Inflammatory macrophage (primary cell): ENCODE measurements at places on chromosomes 3 and 15.

DNA sequence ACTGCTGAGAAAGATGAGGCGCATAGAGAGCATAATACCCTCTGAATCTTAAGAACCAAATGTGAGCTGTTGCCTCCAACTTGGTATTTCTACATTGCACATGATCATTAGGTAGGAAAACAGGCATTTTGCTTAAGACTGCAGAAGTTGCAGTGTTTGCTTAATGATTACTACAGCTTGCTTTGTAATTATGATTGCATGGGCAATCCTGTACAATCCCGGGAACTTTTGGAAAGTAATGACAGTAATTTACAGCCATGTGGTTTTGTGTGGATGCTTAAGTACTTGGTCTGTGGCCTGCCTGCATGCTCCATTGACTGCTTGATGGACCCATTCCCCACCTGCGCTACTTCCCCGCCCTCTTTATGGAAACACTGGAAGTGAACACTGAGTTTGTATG, 301.1 kb downstream of the DIPK2A start:
- no peak for DNase-seq

DNA sequence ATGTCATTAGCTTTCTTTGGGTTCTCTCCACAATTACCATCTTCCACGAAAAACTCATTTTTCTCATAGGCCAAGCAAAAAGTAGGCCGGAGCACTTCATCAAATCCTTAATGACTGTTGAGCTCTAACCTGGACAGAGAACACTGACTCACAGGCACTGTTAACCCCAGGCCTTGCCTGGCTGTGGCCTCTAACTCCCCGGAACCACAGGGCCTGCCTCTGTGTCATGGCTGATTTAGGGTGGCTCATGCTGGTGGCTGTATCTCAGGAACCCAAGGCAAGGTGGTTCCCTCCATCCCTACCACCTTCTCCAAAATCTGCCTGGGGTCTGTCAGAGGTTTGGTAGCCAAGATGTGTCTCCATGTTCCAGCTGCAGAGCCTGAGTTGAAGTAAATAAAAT, 3.6 kb downstream of the CRTAP start:
- DNase-seq: no peak

DNA sequence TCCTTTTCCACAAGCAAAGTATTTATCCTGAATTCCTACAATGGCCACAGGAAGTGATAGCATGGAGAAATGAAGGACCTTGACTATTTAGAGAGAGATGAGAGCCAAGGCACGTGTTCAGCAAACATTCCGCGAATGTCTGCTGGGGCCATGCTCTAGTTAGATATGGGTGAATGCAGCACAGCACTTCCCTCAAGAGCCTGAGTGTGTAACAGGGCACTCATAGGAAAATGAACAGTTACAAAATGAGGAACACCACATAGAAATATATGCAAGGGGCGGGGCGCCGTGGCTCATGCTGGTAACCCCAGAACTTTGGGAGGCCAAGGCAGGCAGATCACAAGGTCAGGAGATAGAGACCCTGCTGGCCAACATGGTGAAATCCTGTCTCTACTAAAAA, 406.9 kb downstream of the NR2F2 start:
- peak; percentile 50 for DNase-seq

GRCh38 chr15:57310876-57311275, 65.4 kb upstream of the CGNL1 start:
- no peak for DNase-seq

- DNase-seq: no peak
Measured at GRCh38 chr3:141102372-141102771, 51.2 kb downstream of the SPSB4 start.

- DNase-seq: peak; percentile 46
Measured at GRCh38 chr3:129836381-129837064, 57.0 kb downstream of the TMCC1 start.

DNA sequence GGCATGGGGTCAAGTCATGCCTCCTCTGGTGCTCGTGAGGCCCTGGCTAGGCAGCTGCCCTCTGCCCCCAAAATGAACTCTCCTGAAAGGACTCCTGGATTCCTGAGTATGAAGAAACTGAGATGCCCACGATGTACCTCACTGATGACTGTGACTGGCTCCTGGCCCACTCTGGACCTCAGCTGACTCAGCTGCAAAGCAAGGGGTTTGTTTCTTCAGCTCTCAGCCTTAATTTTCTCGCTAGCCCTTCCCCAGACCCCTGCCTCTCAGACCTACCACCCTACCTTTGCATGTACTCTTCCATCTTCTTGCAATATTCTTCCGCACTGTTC, 5.2 kb upstream of the GNAI2 start:
- no peak for DNase-seq

- no peak for DNase-seq
Measured at GRCh38 chr3:355622-356021, 159.1 kb downstream of the CHL1 start.

GRCh38 chr3:19165654-19166053, 17.3 kb downstream of the KCNH8 start:
- DNase-seq: no peak

- no peak for DNase-seq
Measured at GRCh38 chr3:32551496-32551895, 19.2 kb downstream of the DYNC1LI1 start.

GRCh38 chr3:123642182-123642956, 57.5 kb upstream of the HACD2 start:
- DNase-seq: peak; percentile 79

GRCh38 chr3:13504161-13504831, 24.2 kb downstream of the HDAC11 start:
- DNase-seq: no peak

DNA sequence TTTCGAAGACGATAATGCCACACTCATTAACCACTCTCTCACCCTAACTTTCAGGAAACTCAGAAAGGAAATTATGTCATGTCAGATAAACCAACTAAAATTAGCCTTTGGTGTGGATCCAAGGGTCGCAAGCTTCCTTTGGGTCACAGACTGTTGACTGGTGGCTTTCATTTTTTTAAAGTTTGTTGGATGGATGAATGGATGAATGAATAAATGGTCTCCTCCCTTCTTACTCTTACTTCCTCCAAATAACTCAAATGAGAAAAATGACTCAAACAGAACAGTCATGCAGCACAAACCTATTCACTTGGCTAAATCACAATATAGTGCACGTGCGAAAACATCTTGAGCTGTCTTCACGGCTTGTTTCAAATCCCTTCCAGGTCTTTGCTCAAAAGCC, 82.9 kb upstream of the HACD2 start:
- no peak for DNase-seq

- DNase-seq: no peak
Measured at GRCh38 chr3:2485027-2485375, 386.3 kb downstream of the CNTN4 start.

DNA sequence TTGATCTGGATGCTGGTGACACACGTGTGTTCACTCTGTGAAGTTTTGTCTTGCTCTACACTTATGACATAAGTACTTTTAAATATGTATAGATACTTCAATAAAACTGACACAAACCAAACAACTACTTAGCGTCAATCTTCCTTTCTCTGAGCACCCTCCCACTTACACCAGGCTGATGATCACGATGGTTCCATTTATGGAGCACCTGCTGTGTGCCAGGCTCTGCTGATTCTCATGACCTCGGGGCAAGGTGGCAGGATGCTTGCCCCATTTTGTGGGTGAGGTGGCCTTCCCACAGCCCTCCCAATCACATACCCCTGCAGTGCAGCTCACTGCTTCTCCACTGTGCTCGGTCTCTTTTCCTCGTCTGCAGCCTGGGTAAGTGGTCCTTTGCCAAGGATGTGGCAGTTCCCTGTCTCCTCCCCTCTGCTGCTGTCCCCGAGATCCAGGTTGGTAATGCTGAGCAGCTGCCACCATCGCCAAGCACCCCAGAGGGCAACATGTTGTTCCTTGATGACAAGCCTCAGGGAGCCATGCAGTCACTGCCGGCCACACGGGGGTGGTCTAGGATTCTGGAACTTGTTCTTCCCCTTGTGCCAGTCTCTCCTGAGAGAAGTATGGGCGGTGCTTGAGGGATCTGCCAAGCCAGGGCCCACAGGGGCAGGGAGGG, 20.6 kb upstream of the ADCY5 start:
- no peak for DNase-seq

DNA sequence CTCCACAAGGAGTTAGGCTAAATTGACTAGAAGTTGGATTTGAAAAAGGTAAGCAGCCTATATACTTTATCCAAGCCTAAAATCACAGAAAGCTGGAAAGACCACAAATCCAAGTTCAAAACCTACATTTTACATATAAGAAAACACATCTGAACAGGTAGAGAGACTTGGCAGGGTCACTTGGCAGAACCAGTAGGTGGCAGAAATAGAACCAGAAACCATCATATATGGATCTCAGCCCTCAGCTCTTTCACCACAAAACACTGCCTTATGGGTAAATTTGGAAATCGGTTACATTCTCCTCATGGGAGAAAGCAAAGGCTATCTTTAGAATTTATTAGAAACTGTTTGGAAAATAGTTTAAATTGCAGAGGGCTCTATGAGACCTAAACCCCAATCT, 44.2 kb downstream of the MKRN2 start:
- no peak for DNase-seq

- no peak for DNase-seq
Measured at GRCh38 chr3:161316006-161316689, 55.2 kb downstream of the SPTSSB start.

GRCh38 chr3:65078748-65079147, 390.9 kb upstream of the ADAMTS9 start:
- no peak for DNase-seq

DNA sequence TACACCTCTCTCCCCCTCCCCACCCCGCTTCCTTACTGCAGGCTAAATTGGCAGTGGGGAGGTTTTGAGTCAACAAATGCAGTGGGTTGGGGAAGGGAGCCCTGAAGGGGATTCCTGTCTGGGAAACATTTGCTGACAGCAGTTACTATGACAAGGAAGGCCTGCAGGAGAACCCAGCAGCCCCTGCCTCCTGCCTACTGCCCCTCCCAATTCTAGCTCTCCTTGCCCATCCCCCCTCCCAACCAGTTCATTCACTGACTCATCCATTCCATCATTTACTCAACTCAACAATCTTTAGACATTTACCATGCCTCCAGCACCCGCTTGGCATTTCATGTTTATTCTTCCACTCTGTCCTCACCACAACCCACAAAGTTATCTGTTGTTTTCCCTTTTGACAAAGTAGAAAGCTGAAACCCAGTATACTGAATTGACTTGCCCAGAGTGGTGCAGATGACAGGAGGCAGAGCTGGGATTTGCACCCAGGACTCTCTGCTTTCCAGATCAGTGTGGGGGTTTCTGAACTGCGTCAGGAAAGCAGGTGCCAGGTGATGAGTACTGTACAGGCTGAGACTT, 75.0 kb downstream of the MAGEF1 start:
- DNase-seq: peak; percentile 13

- DNase-seq: peak; percentile 61
Measured at GRCh38 chr3:23202921-23203707, at the start of gene UBE2E2. Gene UBE2E2 (plus strand): TSS chr3:23203327.

DNA sequence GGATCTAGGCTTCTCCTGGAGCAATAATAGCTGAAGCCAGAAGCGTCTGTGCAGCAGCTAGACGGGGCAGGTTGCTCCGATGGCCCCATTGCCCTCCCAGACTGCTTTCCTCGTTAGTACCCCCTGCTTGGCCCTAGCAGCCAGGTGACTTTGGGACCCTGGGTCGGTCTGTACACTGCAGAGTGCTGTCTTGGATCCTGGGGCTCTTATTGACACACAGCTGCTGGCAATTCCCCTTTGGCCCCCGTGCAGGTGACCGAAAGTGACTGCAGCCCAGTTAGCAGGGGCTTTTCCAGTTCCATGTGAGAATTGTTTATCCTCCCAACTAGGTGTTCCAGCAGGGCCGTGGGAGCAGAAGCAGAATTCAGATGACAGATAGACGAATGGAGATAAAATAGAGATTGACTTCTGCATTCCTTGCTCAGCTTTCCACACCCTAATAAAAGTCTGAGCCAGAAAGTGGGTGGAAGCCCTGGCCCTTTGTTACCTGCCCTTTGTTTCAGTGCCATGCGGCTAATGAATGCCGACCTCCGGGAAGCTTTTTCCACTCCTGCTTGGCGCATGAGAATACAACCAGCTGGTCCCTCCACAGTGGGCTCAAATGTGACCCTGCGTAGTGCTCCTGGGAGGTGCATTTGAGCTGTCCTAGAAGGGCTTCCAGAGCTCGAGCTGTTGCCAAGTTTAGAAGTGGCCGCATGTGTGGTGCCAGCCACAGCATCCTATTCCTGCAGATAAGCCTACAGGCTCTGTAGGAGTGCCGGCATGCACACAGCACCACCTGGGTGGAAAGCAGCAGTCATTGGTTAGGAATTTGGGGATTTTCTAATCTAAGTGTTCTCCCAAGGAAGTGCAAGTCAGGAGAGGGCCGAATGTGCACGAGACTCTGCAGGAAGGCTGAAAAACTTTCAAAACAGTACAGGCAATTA, 94.4 kb downstream of the SLCO3A1 start:
- DNase-seq: no peak

DNA sequence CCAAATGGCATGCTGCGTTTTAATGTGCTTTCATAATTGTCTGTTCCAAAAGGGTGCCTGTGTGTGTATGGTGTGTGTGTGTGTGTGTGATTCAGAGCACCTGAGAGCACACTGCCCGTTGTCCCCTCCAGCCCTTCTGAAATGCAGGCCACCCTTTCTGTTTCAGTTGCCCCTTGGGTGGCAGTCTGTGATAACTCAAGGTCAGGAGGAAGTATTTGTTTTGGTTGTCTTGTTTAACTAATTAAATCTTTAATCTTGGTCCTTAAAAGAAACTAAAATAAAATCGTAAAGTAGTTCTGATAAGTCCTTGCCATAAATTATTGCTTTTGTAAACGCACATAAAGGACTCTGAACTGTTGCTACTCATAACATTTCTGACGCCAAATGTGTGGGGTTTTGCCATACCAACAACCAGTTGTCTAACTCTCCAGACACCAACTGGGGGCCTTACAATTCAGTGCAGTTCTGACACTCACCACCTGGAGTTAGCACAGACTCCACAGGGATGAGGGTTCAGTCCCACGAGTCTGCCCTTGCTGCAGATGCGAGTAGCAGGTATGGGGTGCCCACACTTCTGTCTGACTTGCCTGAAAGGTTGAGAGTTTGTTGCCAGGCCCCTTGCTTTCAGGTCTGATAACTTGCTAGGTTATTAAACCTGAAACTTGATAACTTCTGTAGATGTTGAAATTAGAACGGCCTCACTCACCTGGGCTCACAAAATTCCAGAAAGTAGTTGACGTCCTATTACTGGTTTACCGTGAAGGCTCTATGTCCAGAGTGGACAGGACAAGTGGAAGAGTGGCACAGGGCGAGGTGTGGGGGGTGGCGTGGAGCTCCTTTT, 157.3 kb downstream of the IGF1R start:
- no peak for DNase-seq

DNA sequence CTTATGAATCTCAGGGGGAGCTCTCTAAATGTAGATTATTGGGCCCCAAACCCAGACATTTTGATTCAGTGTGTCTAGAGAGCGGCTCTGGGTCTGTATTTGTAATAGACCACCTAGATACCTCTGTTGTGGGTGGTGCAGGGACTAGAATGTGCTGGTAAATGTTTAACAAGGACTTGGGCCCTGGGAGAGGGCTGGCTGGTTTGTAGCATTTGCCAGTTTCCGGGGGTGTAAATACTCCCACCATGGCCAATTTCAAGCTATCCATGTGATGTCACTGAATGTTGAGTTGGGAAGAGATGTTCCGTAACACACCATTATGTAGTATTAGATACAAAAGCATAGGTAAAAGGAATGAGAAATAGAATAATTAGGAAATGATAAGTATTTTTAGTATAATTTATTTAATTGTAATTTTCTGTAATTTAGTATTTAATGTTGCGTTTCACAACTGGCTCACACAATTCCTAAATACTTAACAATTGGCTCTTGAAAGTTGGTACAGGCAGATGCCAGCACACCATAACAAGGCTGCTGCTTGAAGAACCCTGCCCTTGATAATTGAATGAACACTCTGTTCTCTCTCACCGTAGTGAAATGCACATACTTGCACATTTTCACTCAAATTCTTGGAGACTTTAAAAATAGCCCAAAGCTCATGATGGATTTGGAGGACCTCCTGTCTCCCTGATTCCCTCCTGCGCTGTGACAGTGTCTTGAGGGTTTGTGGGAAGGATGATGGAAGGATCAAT, 359.2 kb upstream of the PROK2 start:
- DNase-seq: no peak
